NCI-H748 treated with DMSO at 0.1 percent for 48 hours (cell line): ENCODE measurements at places on chromosomes 5 and 9.

GRCh38 chr9:128906741-128907140 lies 14.0 kb upstream of the PHYHD1 start:
- DNase-seq: no peak

DNA sequence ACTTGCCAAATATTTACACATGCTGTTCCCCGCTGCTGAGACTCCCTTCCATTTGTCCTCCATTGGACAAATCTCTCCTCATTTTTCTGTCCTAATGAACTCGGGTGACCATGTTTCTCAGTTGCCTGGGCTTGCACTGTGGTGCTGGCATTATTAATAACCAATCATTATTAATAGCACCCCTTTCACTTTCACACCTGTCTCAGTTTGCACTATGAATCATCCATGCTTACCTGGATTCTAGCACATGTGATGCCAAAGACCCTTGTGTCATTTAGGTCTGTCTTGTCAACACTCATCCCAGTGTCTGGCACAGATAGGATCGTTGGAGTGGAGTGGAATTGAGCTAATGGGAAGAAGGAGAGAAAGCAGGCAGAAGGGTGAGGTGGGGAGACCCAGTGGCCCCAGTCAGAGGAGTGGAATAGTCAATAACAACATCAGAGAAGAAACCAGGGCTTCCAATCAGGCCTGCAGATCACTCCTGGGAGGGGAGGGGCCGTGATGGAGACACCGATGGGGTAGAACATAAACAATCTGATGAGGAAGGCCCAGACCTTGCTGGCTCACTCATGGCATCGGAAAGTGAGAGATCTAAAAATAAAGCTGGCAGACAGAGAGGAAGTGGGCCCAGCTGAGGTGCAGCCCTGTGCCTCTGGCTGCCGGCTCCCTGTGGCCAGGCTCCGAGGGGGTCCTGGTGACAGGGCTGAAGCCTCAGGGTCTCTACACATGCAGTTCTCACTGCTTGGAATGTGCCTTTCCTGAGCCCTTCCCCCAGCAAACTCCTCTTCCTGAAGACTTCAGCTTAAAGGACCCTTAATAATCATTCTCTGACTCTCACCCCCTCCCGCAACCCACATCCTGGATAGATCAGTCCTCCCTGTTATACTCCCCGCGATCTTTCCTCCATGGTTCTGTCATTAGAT lies 33.5 kb upstream of the CRB2 start:
- DNase-seq: no peak

DNA sequence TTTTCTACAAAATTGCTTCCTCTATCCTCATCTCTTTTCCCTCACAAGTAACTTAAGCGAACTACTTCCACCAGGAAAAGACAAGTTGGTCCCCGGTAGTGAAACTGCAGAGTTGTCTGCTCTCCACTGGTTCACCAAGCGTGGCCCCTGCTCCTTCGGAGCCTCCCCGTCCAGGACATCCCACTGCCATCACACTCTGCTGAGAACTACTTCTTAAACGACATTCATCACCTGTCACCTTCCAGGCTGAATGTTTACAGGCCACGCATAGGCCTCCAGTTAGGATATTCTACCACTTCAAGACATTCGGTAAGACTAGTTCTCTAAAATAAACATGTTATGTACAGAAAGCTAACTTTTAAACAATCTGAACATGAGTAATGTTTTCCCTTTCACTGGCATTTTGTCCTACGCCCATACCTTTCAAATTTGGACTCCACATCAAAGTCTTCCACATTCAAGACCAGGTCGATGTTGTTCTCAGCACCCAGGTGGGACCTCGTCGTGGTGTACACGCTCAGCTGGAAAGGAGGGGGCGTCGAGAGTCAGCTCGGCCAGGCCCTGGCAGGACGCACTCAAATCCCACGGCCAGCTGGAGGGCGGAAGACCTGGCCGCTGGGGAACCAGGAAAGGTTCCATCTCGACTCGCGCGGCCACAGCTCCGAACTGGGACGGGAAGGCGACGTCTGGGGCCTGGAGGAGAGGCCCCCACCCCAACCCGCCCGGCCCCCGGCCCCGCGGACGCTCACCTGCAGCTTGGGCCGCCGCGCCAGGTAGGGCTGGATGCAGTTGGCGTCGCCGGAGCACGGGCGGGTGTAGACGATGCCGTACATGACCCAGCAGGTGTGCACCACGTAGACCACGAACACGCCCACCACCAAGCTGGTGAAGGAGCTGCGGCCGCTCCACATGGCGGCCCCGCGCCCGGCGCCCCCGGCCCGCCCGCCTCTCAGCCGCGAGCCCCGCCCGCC lies 683 bp downstream of the CLPTM1L start:
- peak; percentile 30 for DNase-seq

DNA sequence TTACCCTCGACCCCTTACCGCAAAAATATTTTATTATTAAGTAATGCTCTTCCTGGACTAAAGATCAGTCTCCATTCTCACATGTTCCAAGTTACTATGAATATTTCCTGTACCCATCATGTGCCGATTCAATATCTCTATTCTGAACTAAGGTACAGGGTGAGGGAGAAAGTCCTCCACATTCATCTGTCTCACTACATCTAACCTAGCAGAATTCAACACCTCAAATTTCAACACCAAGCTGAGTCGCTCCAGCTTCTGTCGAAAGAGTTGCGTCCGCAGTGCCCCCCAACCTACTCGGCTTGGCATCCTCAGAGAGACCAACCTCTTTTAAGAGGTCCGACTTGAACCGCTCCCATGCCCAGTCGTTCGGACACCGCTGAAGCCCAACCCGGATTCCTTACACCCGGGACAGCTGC lies 1.0 kb downstream of the CERT1 start:
- peak; percentile 28 for DNase-seq

DNA sequence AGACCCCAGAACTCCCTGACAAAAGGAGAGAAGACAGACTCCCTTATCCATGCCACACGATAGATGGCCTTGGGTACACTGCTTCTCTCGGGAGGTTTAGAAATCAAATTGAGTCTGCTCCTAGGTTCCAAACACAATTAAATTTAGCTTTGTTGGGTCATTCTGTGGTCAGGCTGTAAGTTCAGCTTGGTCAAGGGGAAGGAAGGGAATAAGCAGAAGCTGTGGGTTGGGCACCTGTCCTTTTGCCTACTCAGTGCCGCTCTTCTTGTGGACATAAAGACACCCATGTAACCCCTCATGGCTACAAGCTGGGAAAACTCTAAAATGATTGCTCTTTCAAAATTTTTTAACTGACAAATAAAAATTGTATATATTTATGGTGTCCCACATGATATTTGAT lies 19.1 kb upstream of the AK3 start:
- no peak for DNase-seq
